ENCODE measurements at places on chromosomes 13 and 19.

DNA sequence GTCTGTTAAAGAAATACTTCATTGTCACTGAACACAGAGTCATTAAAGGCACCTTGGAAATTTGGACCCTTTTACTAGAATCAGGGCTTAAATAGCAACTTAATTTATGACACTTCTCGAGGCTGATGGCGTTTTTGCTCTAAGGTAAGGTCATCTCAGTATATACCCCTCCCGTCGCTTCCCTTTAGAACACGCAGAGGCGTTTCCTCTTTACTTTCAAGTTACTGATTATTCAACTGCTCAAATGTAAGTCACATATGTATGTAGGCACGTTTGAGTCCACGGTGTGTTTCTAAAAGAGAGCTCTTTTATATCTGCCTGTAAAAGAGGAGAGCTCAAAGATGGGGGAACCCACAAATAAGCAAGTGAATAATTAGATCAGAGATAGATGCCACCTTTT lies 181.5 kb downstream of the TSHZ3 start:
- no peak for DNase-seq

- no peak for DNase-seq
Measured at GRCh38 chr19:48398102-48398374, 4.6 kb downstream of the GRIN2D start.

GRCh38 chr19:51141181-51141580 lies 920 bp upstream of the SIGLEC7 start:
- peak; percentile 14 for DNase-seq

GRCh38 chr13:85879014-85879413 lies 79.8 kb upstream of the SLITRK6 start:
- DNase-seq, result no peak

DNA sequence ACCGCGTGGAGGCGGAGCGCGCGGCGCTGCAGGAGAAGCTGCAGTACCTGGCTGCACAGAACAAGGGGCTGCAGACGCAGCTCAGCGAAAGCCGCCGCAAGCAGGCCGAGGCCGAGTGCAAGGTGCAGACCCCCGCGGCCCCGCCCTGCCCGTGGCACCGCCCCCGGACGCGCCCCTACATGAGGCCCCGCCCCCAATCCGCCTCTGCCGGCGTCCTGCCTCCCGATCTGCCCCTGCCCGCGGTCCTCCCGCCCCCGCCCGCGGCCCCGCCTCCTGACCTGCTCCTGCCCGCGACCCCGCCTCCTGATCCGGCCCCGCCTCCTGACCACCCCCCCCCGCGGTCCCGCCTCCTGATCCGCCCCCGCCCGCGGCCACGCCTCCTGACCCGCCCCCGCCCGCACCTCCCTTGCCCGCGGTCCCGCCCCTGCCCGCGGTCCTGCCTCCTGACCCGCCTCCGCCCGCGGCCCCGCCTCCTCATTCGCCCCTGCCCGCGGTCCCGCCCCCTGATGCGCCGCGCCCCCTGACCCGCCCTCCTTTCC lies 11.7 kb downstream of the PRR36 start:
- peak; percentile 82 for DNase-seq

DNA sequence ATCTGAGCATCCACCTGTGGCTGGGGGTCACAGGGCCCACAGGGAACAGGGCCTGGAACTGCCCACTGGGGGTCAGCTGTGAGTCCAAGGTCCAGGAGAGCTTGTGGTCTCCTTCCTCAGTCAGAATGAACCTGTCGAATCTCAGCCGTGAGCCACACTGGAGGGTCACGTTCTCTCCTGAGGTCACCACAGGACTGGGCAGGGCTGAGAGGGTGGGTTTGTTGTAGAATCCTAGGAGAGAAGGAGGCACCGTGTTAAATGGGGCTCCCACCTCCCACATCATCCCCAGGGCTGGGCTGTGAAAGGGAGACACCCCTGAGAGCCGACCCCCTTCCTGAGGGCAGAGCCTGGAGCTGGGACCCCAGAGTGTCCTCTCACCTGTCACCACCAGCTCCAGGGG lies 1.5 kb downstream of the LILRA5 start:
- no peak for DNase-seq

GRCh38 chr19:48713041-48713863 lies 6.3 kb downstream of the MAMSTR start:
- no peak for DNase-seq

GRCh38 chr19:54209811-54210494 lies 9.3 kb downstream of the RPS9 start:
- no peak for DNase-seq

GRCh38 chr13:44879452-44880058 lies 109.7 kb downstream of the NUFIP1 start:
- no peak for DNase-seq

DNA sequence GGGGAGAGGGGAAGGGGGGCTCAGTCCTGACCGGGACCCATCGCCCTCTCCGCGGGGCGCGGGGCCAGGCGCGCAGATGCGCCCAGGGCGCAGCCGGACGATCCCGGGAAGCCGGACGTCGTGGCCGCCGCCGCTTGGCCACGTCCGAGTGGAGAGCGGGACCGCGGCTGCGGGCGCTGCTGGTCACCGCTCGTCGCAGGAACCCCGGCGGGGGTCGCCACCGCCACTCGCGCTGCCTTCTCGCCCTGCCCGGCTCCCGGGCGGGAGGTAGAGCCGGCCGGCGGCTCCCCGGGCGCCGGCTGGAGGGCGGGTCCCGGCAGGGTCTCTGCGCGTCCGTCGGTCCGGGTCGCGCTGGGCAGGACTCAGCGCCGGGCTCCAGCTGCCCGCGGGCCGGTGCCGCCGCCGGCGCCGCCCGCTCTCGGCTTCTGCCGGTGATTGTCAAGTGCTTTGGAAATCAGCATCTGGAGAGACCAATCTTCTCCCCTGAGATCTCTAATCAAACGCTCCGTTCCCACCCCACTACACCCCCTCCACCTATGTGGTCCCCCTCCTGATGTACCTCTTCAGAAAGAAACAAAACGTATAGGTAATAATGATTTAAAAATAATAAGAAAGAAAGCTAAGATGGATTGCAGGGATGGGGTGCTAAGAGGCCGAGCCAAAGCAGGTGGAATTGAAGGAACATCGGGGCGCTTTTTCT lies 464.4 kb downstream of the ITGBL1 start:
- DNase-seq, result no peak

- no peak for DNase-seq
Measured at GRCh38 chr19:30908262-30908771, 440.9 kb downstream of the TSHZ3 start.

- no peak for DNase-seq
Measured at GRCh38 chr19:15381864-15382263, 2.3 kb upstream of the AKAP8 start.

- no peak for DNase-seq
Measured at GRCh38 chr13:109715902-109716301, 70.5 kb downstream of the IRS2 start.

DNA sequence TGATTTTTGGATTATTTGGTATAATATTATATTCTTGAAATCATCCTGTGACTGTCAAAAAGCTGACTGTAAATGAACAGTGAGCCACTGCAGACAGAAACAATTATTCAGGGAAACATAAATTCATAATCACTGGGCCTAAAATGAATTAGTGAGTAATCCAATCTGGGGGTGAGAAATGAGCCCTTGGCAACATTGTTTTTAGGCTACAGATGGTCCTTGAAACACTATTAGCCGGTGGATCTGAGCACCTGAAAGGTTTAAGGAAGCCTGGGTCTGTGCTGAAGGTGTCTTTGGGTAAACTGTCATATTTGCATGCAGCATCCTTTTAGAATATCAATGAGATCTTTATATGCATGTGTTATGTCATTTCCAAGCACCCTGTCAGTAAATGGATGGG lies 290.7 kb downstream of the ATP8A2 start:
- no peak for DNase-seq

- DNase-seq, result no peak
Measured at GRCh38 chr13:111629926-111630325, 309.5 kb downstream of the TEX29 start.

- DNase-seq, result no peak
Measured at GRCh38 chr19:52297601-52298364, 814 bp downstream of the ZNF480 start.

DNA sequence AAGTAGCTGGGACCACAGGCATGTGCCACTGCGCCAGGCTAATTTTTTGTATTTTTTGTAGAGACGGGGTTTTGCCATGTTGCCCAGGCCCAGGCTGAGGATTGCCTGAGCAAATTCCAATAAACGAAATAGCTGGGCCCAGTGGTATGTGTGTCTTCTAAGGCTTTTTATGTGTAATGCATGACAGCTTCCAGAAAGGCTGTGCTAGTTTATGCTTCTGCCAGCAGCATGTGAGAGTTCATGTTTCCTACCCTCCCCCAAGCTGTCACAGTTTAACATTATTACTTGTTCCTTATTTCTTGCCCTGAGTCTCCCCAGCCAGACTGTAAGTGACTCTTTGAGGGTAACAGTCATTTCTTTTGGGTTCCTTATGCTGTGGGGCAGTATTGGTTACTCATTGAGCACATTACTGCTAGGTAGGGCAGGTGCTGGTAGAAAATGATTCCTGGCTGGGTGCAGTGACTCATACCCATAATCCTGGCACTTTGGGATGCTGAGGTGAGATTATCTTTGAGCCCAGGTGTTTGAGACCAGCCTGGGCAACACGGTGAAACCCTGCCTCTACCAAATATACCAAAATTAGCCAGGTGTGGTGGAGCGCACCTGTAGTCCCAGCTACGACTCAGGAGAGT lies 13.6 kb downstream of the GPATCH1 start:
- DNase-seq, result no peak

GRCh38 chr19:10262771-10263170 lies 8.1 kb upstream of the ICAM1 start:
- no peak for DNase-seq

- no peak for DNase-seq
Measured at GRCh38 chr19:50003254-50003788, 21.9 kb downstream of the VRK3 start.

DNA sequence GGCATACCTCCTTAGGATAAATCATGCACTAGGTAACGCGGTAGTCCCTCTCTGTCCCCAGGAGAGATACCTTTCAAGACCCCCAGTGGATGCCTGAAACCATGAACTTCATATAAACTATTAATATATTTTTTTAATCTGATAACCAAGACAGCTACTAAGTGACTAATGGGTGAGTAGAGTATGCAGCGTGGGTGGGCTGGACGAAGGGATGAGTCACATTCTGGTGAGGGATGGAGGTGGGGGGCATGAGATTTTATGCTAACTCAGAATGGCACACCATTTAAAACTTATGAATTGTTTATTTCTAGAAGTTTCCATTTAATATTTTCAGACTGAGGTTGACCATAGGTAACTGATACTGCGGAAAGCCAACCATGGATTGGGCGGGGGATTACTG lies 46.2 kb downstream of the CDK8 start:
- no peak for DNase-seq

- DNase-seq, result peak; percentile 13
Measured at GRCh38 chr19:11480715-11481533, at the start of gene ELAVL3. TSS of gene ELAVL3 (minus strand) at chr19:11481046. CDS start at chr19:11480608, 438 bp downstream.

- no peak for DNase-seq
Measured at GRCh38 chr13:111211789-111212516, 96.8 kb downstream of the ARHGEF7 start.

DNA sequence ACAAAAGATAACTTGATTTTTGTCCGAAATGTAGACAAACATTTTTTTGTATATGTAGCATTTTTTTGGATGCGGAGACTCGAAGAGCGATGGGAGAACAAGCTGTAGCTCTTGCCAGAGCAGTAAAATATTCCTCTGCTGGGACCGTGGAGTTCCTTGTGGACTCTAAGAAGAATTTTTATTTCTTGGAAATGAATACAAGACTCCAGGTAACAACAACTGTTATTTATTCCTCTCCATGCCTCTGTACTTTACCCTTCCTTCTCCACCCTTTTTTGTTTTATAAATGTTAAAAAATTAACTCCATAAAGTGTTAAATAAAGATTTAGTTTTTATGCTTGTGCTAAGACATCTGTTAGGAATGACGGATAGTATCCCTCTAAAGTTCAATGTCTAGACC lies 184.2 kb downstream of the PCCA start:
- DNase-seq, result no peak

GRCh38 chr13:102729560-102730270 lies 34.9 kb upstream of the METTL21C start:
- no peak for DNase-seq

DNA sequence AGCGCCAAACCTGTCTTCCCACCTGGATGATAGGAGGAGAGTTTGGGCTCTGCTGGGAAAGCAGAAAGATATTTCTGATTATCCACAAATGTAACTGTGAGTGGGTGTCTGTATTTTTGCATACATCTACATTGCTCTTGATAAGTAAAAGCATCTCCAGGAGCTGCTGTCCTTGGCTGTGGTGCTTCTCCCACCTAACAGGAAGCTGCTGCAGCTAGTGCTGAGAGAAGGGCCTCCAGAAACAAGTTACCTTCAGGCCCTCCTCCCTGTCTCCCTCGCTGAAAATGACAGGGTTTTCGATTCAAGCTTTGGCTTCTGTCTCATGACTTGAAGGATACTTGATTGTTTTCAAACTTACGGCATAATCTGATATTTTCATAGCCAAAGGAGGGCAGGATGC lies 90.1 kb downstream of the FOXO1 start:
- DNase-seq, result no peak

GRCh38 chr13:93398167-93399035 lies 171.8 kb downstream of the GPC6 start:
- DNase-seq, result no peak

DNA sequence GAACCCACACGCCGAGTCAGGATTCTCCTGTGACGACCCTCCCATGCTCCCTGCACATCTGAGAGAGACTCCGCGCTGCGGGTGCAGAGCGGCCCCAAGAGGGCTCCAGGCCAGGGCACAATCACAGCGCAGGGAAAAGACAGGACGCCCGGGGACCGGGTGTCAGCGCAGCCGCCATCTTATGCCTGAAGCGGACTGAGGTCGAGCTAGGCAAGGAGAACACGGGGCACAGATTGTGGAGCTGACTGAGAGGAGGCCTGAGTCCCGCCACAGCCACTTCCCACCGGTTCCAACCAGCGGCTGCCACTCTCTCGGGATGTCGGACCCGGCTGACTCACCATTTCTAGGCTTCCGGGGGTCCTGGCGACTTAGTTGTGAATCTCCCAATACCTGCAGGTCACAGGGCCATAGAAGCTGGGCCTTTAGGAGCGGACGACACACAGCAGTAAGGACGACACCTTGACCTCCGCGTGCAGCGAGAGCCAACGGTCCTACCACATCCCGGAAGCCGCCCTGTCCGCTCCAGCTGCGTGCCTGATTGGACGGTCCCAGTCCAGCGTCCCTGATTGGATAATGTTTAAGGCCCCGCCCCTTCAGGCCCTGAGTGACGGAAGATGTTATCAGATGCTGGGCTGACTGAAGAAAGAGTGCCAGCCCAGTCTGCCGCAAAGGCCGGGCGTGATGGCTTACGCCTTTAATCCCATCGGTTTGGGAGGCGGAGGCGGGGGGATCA lies at the start of gene ZNF728:
Gene ZNF728 (minus strand): TSS at position 487 of the 733 bp plus-strand sequence. CDS start 146 bp downstream, at position 341.
- no peak for DNase-seq
